ENCODE measurements at places on chromosomes 16 and 17. TPM values are rescaled to one million over a fixed set of nuclear protein-coding genes. Genes with fewer than 3 reads are reported as not detected.

The PABPN1L gene
- total RNA-seq = not detected

The CIBAR2 gene
- not detected for total RNA-seq

The CCT6B gene
- 3.5 TPM for total RNA-seq

The IGF2BP1 gene
- not detected for total RNA-seq

The RASD1 gene
- total RNA-seq = 0.97 TPM

The CD300A gene
- 2.4 TPM for total RNA-seq

The OR3A3 gene
- total RNA-seq = not detected

The ARHGAP44 gene
- total RNA-seq = not detected

GRCh38 chr16:47026492-47026891, 53.0 kb upstream of the DNAJA2 start:
- DNase-seq = no peak

GRCh38 chr16:85056211-85056748, 28.7 kb downstream of the KIAA0513 start:
- DNase-seq = no peak

- no peak for DNase-seq
These were observed 11.2 kb upstream of the CACNA1H start for GRCh38 chr16:1141716-1142115.

DNA sequence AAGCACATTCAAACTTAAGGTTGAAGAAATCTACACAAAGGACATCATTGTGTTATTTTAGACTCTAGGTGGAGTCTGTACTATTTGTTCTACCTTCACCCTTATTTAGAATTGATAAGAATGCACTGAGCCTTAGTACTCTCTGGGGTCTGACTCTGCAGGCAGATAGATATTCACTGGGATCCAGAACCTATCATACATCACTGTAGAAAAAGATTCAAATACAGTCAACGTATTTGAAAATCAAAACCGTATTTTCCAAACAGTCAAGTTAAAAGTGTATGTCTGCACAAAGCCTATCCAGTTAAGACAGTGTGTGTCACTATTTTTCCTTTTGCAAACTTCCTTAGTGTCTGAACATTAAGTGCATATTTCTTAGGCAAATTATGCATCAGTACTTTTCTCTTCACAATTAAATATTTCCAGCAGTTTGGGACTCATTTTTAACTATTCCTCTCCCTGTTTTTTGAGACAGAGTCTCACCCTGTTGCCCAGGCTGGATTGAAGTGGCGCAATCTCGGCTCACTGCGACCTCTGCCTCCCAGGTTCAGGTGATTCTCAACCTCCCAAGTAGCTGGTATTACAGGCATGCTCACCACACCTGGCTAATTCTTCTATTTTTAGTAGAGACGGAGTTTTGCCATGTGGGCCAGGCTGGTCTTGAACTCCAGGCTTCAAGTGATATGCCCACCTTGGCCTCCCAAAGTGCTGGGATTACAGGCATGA, 22.3 kb downstream of the MOSMO start:
- DNase-seq = no peak

- no peak for DNase-seq
These were observed 4.3 kb upstream of the SLFN11 start for GRCh38 chr17:35377706-35378105.

DNA sequence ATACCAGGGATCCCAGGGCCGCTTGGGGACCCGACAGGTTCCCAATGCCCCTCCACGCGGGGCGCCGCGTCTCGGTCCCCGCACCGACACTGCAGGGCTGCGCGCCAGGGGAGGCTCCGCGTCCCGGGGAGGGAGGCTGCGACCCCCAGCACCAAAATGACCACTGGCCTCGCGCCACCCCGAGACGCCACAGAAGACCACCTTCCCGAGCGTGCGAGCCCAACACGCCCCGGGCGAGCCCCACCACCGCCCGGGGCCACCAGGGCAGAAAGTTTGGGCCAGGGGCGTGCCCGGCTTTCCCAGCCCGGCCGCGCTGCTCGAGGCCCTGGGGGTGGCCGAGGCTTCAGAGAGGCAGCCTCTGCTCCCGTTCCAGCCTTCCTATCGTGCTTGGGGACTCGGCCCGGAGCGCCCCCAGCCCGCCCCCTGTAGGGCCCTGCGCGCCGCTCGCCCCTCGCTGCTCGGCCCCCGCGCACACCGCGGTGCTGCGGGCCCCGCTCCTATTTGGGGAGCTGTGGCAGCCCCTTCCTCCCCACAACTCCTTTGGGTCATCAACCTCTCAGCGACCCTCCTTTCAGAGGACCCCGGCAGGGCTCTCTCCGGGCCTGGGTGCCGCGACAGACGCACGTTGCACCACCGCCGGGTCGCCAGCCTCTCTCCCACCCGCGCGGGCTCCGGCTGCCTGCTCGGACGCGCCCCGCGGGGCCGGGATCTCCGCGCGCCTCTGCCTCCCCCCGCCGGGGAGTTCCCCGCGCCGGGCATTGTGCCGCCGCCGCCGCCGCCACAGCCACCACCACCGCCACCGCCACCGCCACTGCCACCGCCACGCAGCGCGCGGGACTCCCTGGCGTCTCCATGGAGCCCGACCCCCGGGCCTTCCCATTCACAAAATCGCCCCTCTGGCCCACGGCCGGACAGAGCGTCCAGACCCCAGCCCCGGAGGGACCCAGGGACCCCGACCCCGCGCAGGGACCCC, 892 bp downstream of the RBFOX3 start:
- no peak for DNase-seq

DNA sequence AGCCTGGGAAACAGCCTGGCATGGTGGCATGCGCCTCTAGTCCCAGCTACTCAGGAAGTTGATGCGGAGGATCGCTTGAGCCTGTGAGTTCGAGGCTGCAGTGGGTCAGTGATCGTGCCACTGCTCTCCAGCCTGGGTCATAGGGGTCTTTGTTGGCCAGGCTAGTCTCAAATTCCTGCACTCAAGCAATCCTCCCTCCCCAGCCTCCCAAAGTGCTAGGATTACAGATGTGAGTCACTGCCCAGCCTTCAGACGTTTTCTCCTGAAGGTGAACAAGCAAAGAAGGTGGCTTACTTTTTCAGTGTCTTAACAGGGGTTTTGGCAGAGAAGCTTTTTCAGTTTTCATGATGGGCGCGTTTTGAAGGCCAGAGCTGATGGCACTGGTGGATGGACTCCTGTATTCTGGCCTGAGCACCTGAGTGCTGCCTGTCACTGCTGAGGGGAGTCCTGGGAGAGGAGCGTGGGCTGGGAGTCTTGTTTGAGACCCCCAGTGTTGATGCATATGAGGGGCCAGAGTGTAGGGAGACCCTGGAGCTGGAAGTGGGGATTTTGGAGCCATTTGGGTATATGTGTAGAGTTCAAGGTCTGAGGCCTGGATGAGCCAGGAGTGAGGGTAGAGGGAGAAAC, 41.4 kb downstream of the FOXK2 start:
- no peak for DNase-seq

DNA sequence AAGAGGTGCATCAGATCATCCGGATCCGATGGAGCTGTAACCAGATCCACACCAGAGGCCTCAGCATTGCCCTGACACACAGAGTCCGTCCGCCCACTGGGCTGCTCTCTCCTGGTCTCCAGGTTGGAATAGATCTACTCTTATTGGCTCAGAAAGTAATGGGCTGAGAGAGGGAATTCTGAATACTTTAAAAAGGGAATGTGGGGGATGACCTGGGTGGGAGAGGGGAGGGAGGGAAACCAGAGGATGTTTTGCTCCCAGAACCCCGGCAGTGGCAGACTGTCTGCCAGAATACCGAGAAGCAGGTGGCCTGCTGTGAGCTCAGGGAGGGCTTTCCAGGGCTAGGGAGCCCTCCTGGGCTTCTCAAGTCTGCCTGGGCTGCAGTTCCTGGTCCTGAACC, 126.5 kb downstream of the ENGASE start:
- no peak for DNase-seq

- DNase-seq = no peak
These were observed 5.4 kb upstream of the PNPO start for GRCh38 chr17:47935961-47936360.

GRCh38 chr16:3129137-3130131, 5.4 kb upstream of the ZNF213 start:
- peak; percentile 56 for DNase-seq

DNA sequence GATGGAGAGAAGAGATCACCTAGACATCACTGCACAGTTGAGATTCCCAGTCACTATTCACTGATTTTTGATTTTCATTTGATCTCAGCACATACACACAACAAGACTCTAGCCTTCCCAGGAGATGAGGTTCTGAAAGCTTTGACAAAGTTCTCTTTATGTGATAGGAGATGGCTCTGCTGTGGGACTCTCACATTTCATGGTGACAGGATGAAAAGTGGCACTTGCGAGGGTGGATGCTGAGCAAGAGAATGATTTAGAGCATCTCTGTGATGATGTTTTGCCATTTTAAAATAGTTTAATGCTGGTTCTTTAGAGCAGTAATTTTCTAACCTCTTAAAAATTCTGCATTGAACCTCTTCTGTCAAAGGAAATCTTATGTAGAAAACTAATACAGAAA, 113.3 kb upstream of the CA10 start:
- DNase-seq = no peak

GRCh38 chr16:81956213-81956948, 54.9 kb downstream of the SDR42E1 start:
- DNase-seq = no peak

DNA sequence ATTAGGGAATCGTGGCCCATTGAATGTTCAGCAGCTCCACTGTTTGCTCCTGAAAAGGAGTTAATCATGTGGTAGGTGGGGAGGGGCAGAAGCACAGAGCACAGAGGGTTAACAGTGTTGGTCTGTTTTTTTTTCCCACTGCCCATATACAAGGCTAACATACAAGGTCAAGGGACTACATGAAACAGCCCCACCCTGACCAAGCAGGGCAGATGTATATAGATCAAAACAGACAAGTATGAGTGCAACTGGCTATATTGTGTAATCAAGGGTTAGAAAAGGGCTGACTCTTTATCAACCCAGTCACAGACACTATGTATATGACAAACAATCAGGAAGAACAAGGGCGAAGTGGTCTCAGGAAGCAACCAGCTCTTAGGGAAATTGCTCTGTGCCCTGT, 186.6 kb upstream of the CDH11 start:
- no peak for DNase-seq

- no peak for DNase-seq
These were observed 34.0 kb downstream of the KIAA0513 start for GRCh38 chr16:85061566-85061965.

DNA sequence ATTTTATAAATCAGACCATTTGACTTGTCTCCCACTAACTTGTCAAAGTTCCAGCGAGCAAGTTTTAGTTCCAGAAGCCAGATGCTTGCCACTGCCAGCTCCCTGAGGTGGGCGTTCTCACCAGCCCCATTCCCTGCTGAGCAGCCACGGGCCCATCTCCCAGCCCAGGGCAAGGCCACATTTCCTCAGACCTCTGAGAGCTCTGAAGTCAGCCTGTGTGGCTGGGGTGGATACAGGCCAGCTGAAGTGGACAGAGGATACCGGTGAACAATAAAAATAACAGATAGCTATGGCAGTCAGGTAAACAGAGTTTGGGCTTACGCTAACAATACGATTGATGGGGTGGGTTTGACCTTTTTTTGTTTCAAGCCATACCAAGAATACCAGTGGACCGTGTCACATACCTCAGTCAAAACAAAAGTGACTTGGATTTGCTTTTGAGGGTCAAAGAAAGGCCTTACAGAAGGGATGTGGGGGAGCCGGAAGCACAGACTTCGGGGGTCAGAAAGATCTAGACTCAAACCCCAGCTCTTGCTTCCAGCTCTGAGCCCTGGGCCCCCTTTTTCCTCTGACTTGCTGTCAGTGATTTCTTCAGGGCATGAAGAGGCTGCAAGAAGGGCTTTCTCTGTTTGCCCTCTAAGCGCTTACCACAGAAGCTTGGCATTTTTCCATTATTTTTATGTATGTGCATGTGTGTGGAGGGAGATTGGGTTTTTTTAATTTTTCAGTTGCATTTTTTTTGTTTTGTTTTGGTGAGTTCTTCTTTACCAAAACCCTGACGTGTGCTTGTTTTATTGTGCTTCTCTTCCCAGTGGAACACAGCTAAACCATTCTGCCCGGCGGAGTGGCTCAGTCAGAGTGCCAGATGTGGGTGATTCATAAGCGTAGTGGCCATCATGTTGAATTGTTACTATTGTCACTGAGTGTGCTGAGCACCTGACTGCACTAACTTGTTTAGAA, 109.9 kb downstream of the GNAO1 start:
- no peak for DNase-seq

DNA sequence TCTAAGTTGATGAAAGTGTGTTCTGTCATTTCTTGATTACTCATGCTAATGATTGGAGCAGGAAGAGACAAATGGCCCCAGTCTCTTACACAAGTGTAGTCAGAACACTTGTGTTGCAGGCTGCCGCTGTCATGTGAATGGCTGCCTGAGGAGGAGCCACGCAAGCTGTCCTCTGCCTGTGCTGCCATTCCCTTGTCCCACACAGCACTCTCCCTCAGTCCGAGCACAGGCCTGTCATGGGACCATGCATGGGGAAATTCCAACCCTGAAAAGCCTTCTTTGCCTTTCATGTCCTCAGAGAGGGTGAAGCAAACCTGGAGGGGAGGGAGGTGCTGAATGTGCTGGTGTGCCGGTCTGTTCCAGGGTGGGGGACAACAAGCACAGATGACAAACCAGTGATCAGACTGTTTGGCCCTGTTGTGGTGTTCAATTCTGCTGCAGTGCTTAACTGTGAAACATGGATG, 109.4 kb downstream of the MRTFB start:
- no peak for DNase-seq

DNA sequence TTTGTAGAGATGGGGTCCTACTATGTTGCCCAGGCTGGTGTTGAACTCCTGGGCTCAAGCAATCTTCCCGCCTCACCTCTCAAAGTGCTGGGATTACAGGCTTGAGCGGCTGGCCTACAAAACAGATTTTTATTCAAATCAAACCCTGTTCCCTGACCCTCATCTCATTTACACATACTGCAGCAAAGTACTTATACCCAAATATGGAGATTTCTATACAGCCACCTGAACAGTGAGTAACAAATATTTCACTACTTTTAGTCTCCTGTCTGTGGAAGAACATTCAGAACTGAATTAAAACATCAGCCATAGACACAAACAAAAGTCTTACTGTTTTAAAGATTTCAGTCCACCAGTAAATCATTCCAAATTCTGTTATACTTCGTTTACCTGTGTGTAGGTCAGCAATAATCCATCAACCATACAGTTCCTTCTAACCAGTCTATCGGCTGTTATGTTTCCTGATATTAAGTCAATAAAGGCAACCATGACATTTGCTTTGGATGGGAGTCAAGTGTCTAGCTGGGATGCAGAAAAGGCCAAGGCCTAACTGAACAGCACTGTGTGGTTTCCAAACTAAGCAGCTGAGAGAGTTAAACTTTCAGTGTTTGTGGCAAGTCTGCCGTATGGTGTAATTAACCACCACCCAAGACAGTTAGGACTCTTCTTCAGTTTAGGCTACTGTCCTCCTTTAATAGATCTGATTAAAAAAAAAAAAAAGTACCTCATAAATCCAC, 22.3 kb downstream of the ERN1 start:
- DNase-seq = no peak
